Stimulated activated CD8-positive, alpha-beta memory T cell treated with anti-CD3 and anti-CD28 coated beads, Interleukin-2, amount 100 ng/mL, for 1 hour (primary cell): ENCODE measurements at places on chromosomes 5 and 9.

DNA sequence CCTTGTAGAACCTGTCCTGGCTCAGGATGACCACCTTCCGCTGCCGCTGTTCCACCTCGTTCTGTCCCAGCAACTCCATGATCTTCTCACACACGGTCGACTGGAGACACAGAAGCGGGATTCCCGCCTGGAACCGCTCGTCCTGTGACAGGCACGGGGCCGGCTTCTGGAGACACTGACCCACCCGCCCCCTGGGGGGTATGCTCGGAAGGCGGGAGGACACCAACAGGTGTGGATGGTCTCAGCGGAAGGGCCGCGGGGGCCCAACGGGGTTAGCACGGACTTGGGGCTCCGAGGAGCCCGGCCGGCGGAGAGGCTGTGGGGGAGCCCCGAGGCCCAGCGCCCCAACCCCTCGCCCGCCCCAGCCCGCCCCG lies 530 bp downstream of the UCK1 start:
- no peak for DNase-seq

DNA sequence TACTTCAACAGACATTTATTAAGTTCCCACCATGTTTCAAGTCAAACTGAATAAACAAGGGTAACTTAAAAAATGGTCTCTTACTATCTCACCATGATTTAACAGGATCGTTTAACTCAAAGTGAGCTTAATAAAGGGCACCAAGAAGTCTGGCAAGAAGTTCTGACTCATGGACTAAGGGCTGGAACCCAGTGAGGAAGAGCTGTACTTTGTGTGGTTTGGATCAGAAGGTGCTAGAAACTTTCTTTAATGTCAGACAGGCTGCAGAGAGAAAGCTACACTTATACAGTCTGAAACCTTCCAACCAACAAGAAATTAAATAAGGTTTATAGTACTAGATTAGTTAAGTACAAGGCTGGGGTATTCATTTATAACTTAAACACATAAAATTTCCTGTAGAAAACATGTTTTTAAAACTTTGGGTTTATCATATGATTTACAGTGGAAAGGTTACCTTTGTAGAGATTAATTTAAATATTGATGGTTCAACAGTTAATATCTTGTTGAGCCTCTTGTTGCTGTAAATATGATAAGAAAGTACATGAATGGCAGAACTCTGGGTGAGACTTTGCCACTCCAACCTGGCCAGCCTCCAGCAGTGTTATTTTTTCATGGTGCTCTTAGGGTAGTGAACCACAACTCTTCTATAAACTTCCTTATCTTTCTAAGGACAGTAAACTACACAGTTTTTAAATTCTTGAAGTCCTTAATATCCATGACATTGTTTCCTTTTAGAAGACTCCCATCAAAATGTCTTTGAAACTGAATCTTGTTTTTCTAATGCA lies 162.8 kb downstream of the MAN2A1 start:
- no peak for DNase-seq

DNA sequence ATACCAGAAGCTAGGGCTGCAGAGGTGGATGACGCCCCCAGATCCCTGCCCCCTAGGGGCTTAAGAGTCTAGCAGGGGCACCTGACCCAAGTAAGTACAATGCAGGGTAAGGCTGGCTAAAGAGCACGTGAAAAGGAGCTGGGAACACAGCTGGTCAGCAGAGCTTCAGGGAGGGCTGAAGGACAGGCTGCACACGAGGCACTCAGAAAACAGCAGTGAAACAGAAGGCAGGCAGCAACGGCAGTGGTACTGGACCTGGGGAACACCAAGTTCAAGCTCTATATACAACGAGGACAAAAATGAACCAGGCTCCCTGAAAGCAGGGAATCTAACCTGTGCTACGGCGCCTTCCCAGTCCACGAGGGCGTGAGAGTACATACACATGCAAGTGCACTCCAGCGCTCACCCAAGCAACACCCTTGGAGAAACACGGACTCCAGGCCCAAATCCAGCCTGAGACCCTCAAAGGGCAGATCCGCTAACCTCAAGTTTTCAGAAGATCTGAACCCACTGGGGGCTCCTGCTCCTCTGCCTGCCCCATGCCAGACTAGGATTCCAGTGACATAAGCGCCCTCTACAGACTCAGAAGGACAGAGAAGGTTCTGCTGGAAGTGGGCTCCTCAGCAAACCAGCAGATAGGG lies 57.4 kb downstream of the PSMB7 start:
- DNase-seq, result no peak

DNA sequence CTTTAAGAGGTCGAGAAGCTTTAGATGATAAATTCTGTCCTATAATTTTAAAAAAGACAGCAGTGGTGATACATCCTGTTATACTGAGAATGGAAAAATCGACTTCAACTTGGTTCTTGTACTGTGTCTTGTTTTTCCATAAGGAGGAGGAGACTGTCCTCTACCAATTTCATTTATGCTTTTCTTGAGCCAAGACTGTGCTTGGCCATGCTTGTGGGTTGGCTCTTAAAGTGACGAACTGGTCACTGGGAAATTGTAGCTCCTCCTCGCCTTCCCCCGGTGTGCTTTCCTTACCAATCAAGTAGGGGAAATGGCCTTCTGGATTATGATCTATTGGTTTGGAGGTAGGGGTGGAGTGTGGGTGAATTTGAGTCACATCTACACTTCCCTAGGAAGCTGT lies 67.1 kb upstream of the HSPB3 start:
- DNase-seq, result no peak

DNA sequence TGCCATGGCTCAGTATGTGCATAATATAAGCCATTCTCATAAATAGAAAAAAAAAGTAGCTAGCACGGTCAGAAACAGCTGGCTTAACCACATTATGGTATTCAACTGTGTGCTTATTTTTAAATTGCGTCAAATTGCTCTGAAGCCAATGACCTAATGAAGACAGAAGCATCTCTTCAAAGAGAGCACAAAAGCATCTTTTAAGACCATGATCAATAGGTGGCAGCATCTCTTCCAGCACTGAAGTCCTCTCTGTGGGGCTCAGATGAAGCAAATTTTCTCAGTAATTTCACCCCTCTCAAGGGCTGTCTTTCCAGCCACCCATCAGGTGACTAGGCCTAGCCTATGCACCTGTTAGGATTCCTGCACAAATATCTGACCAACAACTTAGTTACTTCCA lies 251.4 kb downstream of the GLIS3 start:
- no peak for DNase-seq

GRCh38 chr5:42832060-42832459 lies 20.4 kb upstream of the SELENOP start:
- no peak for DNase-seq
